Esophagus mucosa (tissue), 1 donor: ENCODE measurements at places on chromosomes 12 and 14. TPM values are rescaled to one million over a fixed set of nuclear protein-coding genes. Genes with fewer than 3 reads are reported as not detected.

- no peak for ATAC-seq
Measured at GRCh38 chr12:69094606-69095216, 144.7 kb upstream of the CPSF6 start.

DNA sequence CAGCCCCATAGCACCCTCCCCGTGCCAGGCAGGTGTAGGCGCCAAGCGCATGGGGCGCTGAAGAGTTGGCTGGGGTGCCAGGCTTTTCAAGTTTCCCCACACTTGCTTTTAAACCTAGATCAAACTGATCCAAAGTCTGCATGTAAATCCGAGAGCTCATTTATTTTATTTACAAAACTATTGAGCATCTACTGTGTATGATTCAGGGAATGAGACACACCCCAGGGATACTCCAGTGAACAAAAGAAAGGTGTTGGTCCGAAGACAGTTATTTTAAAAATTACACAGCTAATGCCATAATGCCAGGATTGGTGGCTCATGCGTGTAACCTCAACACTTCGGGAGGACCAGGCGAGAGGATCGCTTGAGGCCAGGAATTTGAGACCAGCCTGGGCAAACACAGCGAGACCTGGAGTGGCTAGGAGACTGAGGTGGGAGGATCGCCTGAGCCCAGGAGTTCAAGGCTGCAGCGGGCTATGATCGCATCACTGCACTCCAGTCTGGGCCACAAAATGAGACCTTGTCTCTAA, 780 bp upstream of the SLC41A2 start:
- ATAC-seq: no peak

DNA sequence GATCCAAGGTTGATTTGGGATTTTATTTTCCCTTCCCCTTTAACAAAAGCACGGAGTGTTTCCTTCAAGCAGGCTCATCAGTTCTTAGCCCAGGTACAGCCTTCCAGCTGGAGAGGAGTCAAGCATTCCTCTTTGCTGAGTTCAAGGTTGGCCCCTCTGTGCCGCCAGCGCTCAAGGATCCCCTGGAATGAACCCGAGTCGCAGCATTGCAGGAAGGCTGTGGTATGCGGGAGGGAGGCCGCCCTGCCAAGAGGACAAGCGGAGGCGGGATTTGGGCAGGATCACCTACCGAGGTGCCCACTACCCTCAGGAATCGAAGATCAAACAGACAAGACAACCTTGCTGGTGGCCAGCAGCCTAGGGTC, 53.9 kb upstream of the NCOR2 start:
- no peak for ATAC-seq

DNA sequence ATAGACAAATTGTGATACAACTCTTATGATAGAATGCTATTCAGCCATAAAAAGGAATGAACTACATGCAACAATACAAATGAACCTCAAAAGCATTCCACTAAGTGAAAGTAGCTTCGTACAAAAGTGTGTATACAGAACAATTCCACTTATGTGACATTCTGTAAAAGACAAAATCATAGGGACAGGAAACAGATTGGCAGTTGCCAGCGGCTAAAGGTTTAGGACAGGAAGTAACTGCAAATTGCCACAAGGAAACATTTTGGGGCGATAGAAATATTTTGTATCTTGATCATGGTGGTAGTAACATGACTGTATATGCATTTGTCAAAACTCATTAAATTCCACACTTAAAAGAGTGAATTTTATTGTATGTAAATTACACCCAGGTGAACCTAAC, 113.4 kb downstream of the CAPZA3 start:
- ATAC-seq: no peak

DNA sequence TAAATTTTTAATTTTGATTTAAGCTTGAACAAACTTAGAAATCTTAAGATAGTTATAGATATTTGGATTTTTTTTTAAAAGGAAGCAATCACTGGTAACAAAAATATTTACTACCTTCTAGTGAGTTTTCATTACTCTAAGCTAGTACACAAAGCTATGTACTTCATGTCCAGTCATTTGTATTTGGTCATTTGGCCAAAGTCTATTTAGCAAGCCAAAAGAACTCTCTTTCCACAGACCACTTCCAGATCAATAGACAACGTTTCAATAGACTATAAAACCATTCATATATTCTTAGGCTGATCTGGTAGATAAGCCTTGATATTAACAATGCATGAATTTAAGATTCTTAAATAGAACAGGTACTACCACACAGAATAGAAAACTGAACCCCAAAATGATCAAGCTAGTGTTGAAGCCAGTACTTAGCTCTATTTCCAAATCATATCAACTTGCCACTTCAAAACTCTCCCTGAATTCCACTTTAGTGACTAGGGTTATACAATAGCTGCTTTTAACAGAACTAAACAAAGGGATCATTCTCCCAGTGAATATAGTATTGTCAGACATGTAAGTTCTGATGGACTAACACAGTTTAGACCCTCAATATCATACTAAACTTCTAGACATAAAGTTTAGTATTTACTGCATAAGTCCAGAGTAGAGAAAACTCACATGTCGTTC, 21.7 kb downstream of the CAPRIN2 start:
- ATAC-seq: no peak

GRCh38 chr12:2792671-2793500, 1.9 kb upstream of the FKBP4 start:
- no peak for ATAC-seq

DNA sequence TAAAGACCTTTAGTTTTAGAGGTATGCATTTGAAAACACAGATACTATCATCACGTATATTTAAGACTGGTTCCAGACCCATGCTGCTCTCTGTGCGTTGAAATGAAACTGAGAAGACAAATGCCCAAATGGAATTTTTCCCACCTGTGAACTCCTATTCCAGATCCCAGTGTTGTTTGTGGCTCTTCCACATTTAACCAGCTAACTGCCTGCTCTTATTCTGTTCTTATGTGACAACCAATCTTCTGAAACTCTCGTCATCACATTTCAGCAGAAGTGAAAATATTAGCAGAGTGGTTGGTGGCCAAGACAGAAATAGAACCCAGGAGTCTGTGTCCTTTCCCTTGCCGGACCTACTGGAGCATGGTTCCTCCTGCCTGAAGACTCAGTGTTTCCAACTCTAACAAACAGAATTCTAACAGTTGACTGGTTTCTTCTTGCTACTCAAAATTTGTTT, 460.2 kb downstream of the RAD51B start:
- ATAC-seq: no peak

DNA sequence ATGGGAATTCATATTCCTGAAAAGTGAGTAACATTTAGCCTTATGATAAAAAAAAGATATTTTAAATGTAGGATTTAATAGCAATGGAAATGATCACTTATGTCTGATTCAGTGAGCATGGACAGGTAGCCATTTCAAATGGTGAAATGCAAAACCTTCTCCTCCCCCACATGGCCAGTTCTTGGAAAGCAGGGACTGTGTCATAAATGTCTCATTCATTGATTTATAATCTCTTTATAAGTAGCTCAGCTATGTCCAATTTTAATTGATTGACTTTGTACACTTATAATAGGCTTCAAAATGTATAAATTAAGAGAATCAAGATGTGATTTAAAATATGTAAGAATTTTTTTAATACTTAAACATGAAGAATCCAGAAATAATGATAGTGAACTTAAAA, 24.6 kb upstream of the SCFD1 start:
- no peak for ATAC-seq

DNA sequence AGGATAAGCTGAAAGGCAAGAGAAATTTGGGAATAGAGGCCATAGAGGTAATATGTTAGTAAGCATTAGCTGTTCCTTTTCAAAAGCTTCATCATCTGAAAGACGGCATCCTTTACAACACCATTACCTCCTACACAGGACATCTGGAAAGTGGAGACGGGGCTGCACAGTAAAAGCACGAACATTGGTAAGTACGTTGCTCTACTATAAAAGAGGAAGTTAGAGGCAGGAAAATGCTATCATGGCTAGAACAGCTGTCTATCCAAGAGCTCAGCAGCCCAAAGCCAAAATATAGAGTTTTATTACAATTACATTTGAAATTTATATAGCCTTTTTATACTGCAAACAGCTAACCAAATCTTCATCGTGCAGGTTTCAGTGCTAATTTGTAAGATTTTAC, 172.3 kb upstream of the GRIP1 start:
- no peak for ATAC-seq

The NEUROD4 gene
- total RNA-seq: not detected

The EGLN3 gene
- 33.8 TPM for total RNA-seq

The IPO8 gene
- 29.7 TPM for total RNA-seq

The UNC79 gene
- 0.04 TPM for total RNA-seq

The HOXC12 gene
- total RNA-seq: not detected

The IFNG-AS1 gene
- not detected for total RNA-seq

The TAPBPL gene
- total RNA-seq: 11.4 TPM
